HCT116 (cell line): ENCODE measurements at places on chromosomes 13 and 19. TPM values are rescaled to one million over a fixed set of nuclear protein-coding genes. Genes with fewer than 3 reads are reported as not detected.

Gene TSKS
- 0.76 TPM for total RNA-seq

Gene ZNF628
- 14.9 TPM for total RNA-seq

Gene GPR183
- 0.30 TPM for total RNA-seq

Gene TEKTIP1
- total RNA-seq, result 1.2 TPM

Gene LIPE
- total RNA-seq, result 11.3 TPM

Gene BEST2
- total RNA-seq, result 0.10 TPM

Gene FXYD3
- 17.4 TPM for total RNA-seq
